HFF-Myc (cell line): ENCODE measurements at places on chromosomes 2 and 18.

DNA sequence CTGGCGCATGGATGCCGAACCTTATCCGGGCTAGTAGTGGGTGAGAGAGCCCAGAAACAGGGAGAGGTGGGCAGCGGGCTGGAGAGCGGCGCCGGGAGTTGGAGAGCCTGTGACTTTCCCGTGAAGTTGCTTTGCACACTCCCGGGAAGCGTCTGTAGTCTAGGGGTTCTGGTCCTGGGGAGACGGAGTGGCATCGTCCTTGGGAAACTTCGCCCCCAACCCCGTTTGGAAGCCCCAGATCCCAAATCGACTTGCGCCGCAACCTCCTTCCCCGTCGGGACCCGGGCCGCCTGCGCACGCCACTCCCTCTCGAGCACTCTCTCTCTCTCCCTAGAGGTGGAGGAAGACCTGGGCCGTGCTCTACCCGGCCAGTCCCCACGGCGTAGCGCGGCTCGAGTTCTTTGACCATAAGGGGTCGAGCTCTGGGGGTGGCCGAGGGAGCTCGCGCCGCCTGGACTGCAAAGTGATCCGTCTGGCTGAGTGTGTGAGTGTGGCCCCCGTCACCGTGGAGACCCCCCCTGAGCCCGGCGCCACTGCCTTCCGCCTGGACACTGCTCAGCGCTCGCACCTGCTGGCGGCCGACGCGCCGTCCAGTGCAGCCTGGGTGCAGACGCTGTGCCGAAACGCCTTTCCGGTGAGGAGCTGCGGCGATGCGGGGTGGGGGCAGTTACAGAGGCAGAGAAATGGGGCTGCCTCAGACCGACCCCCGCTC lies 456 bp downstream of the DOK1 start:
- no peak for DNase-seq

- no peak for DNase-seq
Observed at GRCh38 chr18:56738184-56738583, 87.0 kb downstream of the WDR7 start.

DNA sequence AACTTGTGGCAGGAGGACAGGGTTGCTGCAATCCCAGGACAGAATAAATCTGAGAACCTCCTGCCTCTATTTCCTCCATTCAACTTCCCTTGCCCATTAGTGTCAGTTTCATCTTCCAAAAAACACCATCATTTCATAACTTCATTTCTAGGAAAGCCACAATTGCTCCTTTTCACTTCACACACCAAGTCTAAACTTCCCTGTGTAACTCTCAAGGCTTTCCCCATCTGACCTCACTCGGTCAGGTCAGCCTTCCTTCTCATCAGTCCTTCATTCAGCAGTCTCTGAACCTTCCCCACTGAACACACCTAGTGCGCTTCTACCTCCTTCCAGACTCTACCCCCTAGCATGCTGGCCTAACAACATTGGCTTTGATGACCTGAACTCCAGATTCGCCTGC lies 35.8 kb downstream of the TCF7L1 start:
- no peak for DNase-seq

- no peak for DNase-seq
Observed at GRCh38 chr2:39679805-39680204, 14.1 kb downstream of the TMEM178A start.

GRCh38 chr2:118761771-118762170 lies 85.7 kb downstream of the EN1 start:
- no peak for DNase-seq

- DNase-seq = no peak
Observed at GRCh38 chr2:217075268-217076057, 215.6 kb upstream of the TNP1 start.

DNA sequence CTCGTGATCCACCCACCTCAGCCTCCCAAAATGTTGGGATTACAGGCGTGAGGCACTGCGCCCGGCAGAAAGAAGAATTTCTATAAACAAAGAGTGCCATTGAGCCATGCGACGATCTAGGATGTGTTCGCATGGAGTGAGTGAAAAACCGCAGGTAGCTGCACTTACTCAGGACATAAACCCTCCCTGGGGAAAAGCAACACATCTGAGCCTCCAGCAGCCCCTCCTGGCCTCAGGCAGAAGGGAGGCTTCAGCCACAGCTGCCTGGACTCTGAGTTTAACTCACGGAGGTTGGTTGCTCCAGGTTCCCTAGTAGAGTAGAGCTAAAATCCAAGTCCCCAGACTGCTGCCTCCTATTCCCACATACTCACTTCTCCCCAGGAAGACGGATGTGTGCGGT lies 11.3 kb upstream of the STK25 start:
- no peak for DNase-seq

DNA sequence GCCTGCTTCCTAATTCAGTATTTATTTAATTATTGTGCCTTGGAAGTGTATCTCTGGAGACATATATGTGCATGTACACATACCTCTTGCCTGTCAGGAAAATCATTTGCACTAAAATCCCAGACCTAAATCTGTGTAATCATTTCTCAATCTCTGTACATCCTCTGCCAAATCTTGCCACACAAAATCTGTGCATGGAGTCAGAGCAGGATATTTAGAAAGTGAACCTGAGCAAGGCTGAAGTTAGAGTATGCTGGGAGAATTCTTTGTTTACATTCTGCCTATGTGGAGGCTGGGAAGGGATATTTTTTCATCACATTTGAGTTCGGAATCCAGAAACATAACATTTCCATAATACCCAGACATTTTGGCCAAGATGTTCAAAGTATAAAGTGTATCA lies 9.3 kb downstream of the XRCC5 start:
- no peak for DNase-seq

- DNase-seq = no peak
Observed at GRCh38 chr2:223180463-223180862, 128.5 kb downstream of the KCNE4 start.

DNA sequence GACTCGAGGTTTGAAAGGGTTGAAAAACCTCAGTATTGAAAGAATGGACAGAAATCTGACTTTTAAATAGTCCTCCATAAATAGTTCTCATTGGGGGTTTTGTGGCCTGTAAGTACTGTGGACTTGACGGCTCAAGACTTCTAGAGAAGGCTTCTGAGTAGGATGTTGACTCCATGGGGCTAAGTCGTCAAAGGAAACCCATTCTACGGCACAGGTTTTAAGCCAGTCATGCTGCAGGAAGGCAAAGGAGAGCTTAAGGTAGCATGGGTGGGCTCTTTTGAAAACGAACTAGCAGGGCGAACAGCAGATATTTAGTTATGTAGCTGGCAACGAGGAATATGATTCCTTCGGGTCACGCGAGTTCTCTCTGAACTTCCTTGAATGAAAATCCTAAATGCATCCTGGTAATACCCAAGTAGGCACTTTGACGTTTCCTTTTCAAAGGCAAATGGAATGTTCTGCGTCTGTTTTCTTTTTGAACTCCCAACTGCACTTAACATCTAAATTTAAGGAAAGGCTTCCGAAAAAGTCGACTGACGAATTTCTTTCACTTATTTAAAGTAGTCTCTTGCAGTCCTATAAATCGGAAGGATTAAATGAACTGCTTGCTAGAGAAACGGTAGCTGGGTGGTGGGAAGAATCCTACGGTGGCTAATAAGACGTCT lies 1.1 kb upstream of the NEDD4L start:
- no peak for DNase-seq

- no peak for DNase-seq
Observed at GRCh38 chr2:60410456-60411146, 142.9 kb downstream of the BCL11A start.

GRCh38 chr2:226426292-226426736 lies 373.3 kb downstream of the IRS1 start:
- peak; percentile 62 for DNase-seq
